AG20443 (cell line): ENCODE measurements at places on chromosomes 7 and 10.
A peak's percentile ranks its signal among the peaks of the same experiment; 100 is the strongest.

GRCh38 chr7:46156086-46156485, 235.0 kb upstream of the IGFBP3 start:
- no peak for DNase-seq

- DNase-seq = peak; percentile 57
Measured at GRCh38 chr7:102122026-102122425, 164.6 kb upstream of the SH2B2 start.

GRCh38 chr10:24174014-24174413, 34.9 kb upstream of the KIAA1217 start:
- DNase-seq = no peak

GRCh38 chr7:127678947-127679346, 27.0 kb downstream of the SND1 start:
- no peak for DNase-seq

- no peak for DNase-seq
Measured at GRCh38 chr10:20181434-20181833, 365.2 kb downstream of the PLXDC2 start.
